ENCODE measurements at places on chromosomes 3 and 15.

- DNase-seq: no peak
Measured at GRCh38 chr3:4067893-4068292, 235.3 kb upstream of the SETMAR start.

DNA sequence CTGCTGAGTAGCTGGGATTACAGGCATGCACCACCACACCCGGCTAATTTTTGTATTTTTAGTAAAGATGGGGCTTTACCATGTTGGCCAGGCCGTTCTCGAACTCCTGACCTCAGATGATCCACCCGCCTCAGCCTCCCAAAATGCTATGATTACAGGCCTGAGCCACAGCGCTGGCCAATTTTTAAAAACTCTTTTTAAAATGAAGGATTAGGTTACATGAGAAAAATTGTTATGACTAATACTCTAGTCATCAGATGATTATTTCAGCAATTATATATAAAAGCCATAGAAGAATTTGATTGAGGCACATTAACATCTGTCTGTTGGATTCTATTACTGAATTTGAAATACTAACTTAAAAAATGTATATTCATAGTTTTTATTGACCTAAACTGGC lies 134.1 kb upstream of the MNS1 start:
- DNase-seq: no peak

DNA sequence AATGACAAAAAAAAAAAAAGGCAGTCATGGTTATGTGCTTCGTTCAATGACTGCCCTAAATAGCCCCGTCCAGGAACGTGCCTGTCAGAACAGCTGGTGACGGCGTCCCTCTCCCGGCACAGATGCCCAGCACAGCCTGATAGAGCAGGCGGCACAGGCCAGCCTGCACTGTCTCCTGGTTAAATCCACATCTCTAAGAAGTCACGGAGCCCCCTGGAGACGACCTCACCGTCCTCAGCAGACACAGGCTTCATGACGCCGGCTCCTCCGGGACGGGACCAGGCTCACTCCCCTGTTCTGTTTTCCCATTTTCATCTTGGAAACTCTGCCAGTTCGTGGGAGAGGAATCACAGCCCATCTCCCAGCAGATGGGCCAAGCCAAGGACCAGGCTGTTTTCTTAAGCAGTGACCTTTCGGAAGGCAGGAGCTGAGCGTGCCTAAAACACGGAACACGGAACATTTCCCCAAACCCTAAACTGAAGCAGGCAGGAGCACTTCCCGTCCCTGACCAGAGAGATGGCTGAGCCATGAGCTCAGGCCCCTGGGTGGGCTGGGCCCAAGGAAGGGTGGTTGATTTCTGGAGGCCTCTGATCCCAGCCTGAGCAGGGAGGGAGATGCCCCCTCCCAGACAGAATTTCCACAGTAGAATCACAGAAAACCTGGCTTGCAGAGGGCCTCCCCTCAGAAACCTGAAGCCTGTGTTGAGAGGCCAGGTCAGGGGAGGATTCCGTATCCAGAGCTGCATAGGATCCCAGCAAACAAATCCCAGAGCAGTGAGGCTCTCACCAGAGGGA lies 35.9 kb downstream of the ADCY5 start:
- no peak for DNase-seq

DNA sequence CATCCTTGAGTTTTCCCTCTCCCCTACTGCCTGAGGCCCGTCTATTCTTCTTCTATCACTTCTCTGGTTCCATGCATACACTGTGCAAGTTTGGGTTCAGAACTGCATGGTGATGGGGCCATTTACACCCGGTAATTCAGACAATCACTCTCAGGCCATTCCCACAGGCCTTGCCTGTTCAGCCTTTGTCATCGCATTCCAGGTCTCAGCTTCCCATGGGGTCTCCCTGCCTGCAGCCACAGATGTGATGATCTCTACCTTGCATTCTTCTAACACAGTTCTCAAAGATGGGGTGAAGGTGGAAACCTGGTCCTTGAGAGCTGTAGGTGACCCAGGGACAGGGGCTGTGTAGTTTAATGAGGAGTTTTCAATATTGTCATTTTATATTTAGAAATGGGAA lies 209.2 kb upstream of the TOPAZ1 start:
- DNase-seq: no peak

GRCh38 chr3:122493296-122493695 lies 21.4 kb downstream of the KPNA1 start:
- DNase-seq: no peak

- DNase-seq: no peak
Measured at GRCh38 chr15:58410353-58410752, 21.4 kb upstream of the LIPC start.

DNA sequence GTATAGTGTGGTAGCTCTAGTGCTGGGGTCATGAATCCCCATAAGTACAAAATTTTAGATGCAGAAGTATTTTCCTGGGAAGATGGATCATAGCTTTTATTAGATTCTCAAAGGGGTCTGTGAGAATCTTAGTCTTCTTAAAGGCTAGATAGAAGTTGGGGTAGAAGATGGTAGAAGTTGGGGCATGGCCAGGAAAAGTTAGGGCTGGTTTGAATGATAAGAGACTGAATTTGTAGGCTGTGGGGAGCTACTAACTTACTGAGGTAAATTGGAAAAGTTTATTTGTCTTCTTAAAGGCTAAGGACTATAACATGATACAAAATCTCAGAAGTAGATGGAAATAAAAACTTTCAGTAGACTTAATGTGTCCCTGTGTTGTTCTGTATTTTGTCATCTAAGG lies 1.6 kb upstream of the UBE2Q2 start:
- peak; percentile 3 for DNase-seq

- no peak for DNase-seq
Measured at GRCh38 chr3:63029326-63029725, 154.1 kb upstream of the CADPS start.

DNA sequence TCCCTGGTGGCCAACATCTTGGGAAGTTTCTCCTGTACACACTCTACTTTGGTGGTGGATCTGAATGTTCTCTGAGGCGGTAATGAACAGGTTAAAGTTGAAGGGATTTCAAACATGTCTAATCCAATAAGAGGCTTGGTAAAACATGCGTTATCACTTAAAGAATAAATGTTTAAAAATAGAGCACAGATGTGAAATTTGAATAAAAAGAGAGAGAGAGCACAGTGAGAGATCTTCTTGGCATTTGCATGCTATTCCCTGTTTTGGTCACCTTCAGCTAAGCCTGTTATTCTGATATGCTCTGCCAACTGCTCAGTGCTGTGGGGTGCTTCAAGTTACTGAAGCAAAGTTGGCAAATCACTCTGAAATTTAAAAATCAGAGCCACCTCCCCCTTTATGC lies 237.7 kb upstream of the WNT5A start:
- no peak for DNase-seq

DNA sequence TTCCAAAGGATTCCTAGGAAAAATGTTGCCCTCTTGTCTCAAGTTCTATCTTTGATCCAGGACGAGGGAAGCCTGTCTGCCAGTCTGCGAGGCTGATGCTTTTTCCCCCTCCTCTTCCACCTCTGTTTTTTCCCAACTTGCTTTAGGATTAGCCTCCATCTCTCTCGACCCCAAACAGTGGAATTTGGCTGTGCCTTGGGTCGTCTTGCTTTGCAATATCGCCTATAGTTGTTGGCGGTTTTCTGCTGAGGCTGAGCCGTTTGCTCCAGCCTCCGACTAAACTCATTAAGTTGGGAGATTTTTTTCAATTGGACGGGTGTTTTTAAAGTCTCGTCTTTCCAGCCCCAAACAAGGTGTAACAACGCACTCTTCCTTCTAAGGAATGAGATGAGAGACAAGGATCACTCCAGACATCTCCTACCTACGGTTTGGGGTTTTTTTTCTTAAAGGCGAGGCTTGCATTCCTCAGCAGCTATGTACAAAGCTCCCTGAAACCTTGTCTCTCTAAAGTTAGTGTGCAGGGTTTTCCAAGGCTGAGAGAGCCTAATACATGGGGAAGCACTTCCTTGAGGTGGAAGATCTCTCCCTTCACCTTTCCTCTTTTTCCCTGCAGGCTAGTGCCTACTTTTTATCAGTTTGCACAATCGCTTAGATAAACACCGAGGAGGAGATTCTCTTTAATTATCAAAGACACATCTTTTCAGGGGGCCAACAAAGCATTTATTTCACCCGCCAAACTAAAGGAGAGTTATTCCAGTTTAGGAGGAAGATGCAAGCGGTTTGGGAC lies 4.8 kb upstream of the NR2F2 start:
- DNase-seq: no peak

DNA sequence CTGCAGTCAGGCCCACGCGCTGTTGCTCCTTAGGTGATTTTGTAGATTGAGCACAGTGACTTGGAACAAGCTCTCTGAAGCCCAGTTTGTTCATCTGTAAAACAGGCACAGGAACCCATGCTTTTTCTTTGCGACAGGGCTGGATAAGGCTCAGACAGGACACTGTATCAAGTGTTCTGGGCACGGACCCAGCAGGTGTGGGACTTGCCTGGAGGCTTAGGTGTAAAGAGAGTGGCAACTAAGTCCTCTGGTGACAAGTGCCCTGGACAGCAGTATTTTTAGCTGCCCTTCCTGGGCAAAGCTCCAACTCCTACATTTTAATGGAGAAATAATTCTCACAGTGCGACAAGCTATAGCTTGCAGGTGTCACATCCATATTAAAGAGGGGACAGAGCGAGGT lies 32.2 kb downstream of the CD276 start:
- DNase-seq: no peak

DNA sequence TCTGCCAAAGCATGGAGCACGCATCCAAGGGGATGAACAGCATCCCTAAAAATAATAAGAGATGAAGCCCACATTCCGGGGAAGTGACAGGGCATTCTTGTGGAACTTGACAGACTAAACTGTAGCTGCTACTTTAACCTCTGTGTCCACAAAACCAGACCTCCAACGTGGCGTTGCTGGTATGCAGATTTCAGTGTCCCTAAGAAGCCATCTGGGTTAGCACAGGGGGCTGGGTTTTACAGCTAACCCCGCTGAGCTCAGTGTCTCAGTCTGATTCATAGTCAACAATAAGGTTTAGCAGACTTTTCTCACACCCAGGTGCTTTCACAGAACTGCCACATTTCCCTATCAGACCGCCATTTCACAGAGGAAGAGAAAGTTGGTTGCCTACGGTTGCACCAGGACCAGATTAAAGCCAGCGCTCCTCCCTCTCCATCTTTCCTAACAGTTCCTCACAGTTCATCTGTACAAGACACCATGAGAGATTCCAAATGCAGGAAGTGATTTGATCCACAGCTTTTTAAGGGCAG lies 61.6 kb upstream of the CTDSPL start:
- no peak for DNase-seq

GRCh38 chr3:184545769-184546168 lies 15.8 kb upstream of the EPHB3 start:
- DNase-seq: no peak

DNA sequence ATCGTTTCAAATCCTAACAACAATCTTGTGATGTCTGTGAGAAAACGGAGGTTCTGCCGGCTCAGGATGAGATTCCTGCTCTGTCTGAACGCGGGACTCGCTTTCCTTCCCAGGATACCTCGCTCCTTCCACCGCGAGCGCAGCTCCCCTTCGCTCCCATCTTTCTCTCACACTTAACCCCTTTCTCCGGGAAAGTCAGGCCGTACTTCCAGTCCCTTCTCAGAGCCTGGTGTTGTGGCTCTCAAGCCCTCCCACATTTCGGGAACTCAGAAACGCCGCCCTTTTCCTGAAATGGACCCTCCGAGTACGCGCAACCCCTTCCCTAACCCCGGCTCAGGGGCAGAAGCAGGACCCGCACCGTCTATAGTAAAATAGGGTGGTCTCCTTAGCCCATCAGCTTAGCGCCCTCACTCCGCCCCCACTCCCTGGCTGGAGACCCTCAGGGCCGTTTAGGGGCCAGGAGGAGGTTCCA lies 378 bp upstream of the FEM1B start:
- no peak for DNase-seq

GRCh38 chr3:46923559-46924350 lies 46.2 kb downstream of the PTH1R start:
- peak; percentile 40 for DNase-seq
